ENCODE measurements at places on chromosomes 7 and 10.

GRCh38 chr7:30900803-30901362 lies 10.8 kb upstream of the AQP1 start:
- DNase-seq = no peak

DNA sequence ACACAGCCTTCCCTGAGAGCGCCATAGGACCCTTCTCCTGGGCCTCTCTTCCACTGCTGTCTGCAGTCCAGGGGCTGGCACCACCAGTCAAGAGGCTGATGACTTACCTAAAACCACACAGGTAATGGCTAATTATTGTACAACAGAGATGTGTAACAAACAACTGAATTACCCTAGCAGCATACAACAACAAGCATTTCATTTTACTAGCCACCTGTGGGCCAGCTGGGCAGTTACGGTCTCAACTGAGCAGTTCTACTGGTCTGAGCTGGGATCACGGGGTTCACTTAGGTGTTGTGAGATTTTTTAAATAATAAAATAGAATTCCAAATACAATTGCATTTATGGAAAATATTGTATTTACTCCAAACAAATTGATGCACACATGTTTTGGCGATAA lies 431.9 kb downstream of the TNS3 start:
- DNase-seq = no peak

DNA sequence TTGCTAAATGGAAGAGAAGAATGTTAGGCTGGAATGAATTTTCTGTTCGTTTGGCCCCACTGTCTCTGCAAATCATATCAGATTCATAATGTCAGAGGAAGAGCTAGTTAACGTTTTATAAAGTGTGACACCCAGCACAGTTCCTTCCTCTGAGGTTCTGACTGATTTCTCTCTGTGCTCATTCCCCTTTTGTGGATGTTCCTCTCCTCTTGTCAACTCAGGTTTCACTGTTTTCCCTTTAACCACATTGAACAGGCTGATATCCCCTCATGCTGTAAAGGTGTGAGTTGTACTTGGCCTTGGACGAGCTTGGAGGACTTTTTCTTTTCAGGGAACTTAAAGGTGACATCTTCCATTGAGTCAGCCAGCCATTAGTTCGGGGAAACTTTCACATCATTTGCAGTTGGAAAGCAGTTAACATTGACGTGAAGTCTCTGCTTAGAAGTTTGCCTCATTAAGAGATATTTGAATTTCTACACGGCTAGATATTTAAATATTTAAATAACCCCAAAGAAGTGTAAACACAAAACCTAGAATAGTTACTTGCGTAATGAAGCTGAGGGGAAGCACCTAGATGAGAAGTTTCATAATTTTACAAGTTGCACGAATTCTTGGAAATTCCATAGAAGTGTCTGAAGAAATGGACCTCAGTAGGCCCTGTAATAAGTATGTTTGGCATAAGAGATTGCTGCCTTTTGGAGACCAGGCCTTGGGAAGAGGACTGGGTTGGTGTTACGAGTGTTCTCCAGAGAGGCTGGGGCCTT lies 101.5 kb upstream of the EGR2 start:
- DNase-seq = no peak

- DNase-seq = no peak
These were observed 147.5 kb downstream of the CDK14 start for GRCh38 chr7:90743626-90744025.

DNA sequence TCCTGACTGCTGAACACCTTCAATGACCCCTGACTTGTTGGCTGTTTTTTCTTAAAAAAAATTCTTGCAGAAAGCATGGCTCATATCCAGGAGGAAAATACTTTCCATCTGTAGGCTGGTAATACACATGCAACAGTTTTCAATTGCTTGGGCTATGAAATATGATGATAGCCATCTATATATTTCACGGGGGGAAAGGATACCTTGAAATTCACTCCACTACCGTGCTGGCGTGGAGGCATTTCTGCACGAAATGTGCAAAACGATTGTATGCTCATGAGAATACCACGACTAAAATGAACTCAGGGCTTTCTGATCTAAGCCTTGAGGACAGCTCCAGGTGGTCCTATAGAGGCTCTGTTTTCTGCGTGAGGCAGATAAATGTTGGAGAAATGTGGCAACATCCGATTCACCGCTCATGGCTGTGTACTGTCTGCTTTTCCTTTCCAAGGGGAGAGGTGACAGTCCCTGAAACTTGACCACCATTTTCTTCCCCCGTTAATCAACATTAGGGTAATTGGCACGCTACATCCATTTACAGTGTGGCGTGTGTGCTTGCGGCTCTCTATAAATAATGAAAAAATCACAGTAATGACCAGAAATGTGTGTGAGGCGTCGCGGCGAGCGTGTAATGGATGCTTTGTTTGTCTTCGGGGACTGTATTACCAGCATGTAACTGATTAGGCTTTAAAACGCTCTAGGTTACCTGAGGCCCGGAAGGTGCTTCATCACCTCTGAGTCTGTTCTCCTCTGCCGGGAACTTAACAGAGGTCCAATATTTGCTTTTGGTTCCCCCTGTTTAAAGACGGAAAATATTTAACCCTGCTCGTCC lies 12.8 kb upstream of the CARD11 start:
- no peak for DNase-seq

- DNase-seq = no peak
These were observed 26.2 kb downstream of the ADAM22 start for GRCh38 chr7:87960239-87960638.

- DNase-seq = no peak
These were observed 10.4 kb downstream of the VCL start for GRCh38 chr10:74008212-74008731.

Data from breast epithelium (tissue), 4 donors.